ENCODE measurements at places on chromosomes 12 and 14.

- no peak for DNase-seq
These were observed 171.1 kb downstream of the DACT1 start for GRCh38 chr14:58808828-58809227.

DNA sequence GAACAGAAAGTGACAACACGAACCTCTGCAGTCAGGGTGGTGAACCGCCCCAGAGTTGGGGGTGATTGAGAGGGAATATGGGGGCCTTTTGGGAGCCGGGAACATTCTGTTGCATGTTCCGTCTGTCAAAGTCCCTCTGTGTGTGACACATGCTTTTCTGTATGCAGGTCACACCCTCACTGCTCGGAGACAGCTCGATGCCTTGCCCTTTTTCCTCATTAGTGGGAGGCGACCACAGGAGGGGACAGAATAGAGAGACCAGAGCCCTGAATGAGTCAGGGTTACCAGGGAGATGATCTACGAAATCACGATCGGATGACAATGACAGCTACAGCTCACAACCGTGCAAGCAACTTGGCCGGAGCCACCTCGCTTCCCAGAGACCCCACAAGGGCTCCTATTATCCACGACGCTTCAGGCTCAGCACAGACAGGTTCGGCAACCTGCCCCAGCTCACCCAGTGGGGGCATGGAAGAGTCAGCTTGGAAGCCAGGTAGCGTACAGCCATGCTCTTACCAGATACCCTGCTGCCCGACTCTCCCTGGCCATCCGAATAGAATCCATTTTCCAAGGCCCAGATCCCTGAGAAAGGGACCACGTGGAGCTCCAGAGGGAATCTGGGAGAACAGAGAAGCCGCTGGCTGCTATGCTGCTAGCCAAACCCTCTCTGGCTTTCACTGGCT lies 38.8 kb downstream of the TESC start:
- peak; percentile 45 for DNase-seq

DNA sequence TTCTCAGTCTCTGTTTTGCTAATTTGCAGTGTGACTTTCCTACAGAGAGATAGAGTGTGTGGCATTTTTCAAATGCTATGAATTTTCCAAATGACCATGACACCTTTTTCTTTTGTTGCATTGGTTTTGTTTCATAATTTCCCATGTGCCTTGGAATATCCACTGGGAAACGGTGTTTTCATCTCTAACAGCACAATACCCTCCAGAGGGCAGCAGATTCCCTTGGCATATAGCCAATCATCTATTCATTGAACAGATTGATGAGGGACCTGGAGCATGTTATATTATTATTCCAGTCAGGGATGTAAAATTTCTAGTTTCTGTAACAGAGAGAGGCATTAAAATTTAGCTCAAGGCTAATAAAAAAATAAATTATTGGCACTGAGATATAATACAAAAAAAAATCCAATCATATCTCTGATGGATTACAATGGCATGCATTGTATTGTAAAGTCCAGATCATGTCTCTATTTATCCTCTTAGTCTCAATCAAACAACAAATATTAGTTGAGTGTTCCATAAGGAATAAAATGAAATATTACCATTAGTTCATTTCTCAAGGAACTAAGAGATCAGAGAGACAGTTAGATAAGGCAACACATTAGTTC lies 29.6 kb upstream of the NTN4 start:
- peak; percentile 19 for DNase-seq

DNA sequence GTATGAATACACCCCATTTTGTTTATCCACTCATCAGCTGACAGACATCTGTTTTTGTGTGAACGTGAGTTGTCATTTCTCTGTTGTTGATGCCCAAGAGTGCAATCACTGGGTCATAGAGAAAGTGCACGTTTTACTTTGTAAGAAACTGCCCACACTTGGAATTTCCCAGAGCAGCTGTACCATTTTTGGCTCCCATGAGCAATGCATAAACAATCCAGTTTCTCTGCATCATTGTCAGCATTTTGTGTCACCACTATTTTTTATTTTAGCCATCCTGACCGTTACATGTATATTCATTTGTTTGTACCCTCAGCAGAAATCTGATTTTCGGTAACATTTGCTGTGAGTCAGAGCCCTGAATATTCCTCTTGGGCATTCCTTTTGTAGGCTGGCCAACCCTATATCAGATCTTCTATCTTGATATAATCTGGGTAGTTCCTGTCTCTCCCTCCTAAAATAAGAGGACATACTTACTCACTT lies 62.7 kb downstream of the RBM19 start:
- DNase-seq = no peak

DNA sequence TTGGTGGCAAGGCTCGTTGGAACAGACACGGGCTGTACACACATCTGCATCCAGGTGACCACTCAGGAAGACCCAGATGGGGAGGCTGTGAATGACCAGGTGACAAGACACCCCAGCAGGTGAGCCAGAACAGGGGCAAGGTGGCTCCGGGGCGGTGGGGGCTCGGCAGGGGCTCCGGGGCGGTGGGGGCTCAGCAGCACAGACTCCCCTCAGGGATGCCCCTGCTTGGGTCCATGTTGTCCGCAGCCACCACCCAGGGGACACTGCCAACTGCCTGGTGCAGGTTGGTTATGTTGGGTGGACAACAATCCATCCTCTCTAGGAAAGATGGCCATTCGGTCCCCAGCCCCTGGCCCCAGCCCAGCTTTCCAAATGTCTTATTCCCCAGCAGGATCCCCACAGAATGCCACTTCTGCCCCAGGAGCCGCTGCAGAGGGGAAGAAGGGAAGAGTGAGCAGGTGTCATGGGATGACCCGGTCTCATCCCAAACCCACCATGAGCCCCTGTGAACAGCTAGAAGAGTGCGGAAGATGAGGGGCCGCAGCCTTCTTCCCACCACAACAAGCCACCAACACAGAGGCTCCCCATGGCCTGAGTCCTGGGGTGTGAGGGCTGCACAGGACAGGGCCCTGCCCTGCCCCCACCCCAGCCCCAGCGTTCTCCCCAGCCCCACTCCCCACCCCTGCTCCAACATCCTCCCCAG lies 31.4 kb upstream of the C14orf180 start:
- DNase-seq = peak; percentile 3

DNA sequence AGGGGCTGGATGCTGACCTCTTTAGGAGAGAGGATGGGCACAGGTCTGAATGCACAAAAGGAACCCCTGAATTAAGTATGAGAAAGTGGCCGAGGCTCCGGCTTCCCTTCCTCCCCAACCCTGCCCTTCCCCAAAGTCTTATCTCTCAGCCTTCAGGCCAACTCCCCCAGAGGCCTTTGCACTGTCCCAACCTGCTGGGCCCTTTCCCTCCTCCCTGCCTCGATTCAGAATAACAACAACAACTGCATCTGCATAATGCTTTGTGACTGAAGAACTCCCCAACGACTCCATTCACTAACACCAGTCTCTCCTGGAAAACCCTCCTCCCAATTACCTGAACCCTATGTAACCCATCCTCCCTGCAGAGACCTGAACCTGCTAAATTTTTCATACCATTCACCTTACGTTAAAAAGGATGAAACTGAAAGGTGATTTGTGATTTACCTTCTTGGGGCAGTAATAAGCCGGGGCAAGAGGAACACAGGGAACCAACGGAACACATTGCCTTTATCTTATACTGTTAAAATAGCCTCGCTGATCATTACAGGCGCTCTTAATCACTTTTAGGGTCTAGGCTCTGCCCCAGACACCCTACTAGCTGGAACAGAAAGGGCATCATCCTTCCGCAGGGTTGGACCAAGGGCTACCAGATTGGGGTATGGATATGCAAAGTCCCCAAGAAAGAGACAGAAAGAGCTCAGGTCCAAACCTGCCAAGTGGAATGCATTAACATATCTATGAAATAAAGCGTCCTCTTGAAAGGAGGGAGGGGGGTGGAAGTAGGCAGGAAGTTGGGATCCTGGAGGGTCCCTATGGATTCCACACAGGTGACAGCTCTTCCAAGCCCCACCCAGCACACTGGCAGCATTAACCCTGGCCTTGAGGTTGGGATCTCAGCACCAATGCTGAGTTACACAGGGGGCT lies 24.2 kb upstream of the FOXN3 start:
- no peak for DNase-seq

DNA sequence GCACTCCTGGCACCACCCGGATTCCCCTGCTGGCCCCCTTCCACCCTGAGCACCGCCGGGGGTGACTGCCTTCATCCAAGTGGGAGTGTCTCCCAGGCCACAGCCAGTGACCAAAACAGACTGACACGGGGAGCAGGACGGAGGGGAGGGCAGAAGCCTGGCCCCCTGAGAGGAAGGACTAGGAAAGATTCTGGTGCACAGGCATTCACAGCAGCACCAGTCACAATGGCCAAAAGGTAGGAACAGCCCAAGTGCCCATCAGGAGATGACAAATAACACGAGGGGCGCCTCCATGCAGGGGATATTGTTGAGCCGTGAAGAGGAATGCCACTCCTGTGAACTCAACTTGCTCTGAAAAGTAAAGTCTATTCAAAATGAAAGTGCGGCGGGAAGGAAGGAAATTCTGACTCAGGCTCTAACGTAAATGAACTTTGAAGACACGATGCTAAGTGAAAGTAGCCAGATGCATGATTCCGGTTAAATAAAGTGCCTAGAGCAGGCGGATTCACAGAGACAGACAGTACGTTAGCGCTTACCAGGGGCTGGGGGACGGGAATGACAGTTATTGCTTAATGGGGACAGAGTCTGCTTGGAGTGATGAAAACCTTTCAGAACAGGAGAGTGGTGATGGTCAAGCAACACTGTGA lies 146.1 kb upstream of the NCOR2 start:
- DNase-seq = peak; percentile 76

GRCh38 chr12:4819654-4820053 lies 90.1 kb upstream of the KCNA1 start:
- no peak for DNase-seq

DNA sequence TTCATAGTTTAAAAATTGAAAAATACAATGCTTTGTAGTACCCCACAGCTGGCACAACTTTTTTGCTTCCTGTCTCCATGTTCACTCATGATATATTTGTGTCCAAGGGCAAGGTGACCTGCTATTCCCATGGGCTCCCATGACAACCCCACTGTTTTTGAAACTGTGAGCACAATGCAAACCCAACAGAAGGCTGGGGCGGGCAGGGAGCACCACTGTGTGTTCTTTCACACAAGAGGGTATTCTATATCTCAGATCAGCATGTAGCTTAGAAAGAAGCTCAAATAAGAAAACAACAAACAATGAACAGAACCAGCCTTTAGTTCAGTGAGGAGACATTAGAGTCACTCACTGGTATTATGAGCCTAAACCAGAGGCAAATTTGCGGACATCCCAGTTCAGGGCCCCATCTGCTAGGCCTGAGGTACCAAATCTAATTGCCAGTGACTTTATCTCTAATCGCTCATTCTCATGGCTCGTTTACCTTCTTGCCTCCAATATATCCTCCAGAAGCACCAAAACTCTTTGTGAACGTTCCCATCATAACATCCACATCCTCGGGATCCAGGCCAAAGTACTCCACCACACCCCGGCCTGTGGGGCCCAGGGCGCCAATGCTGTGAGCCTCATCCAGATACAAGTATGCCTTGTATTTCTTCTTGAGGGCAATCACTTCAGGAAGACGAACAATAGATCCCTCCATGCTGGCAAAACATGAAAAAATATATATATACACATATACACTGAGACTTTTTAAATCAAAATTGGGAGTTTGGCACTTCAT lies 56.4 kb upstream of the ISM2 start:
- DNase-seq = no peak

GRCh38 chr12:11749943-11750690 lies 100.6 kb downstream of the ETV6 start:
- no peak for DNase-seq

- no peak for DNase-seq
These were observed 250.9 kb downstream of the PDZRN4 start for GRCh38 chr12:41438854-41439541.

DNA sequence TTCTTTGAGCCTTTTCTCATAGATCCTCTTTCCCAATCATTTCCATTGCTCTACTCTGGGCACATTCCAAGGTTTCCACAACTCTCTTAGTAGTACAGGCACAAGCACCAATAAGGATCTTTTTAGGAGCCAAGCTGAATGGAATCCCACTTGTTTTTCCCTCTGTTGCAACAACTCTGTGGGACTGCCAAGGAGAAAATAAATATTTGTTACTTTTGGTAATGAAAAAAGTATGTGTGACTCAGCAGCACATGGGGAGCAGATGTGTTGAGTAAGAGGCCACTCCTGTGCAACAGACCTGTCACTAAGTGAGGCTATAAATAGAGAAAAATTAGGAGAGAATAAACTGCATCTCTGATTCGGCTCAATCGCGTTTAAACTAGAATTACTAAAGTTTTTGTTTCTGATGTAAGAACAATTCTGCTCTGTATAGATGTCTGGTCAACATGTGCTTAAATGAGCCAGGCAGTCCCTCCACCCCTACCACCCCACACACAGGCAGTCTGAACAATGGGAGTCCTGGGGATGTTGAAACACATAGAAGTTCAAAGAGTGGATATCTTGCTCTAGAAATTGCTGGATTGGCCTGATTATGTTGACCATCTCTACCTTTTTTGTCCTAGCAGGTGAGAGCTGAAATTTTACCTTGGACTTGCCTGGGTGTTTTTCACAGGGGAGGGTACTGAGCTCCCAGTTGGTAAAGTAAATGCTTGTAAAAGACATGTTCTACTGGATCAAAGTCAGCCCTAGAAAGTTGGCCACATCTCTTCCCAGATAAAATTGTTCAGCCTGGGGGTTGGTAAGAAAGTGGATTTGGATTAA lies 244.3 kb upstream of the NOVA1 start:
- no peak for DNase-seq

GRCh38 chr12:131159660-131160059 lies 206.0 kb downstream of the ADGRD1 start:
- DNase-seq = no peak

DNA sequence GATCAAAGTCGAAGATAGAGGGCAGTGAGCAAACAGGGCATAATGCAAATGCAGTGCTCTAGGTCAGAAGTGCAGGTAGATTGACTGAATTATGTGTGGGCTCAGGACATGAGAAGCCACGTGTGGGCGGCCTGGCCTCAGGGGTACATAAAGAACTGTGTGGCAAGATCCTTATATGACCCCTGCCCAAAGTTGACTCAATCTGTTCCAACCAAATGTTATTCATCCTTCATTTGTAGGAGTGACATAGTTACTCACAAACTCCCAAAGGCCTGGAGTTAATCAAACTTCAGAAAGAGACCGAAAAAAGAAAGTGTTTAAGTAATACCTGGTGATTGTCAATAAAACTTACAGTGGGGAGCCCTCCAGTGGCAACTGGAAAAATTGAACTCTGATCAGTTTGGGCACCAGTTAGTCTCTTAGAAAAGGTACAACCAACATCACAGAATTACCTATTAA lies 150.4 kb upstream of the FAR2 start:
- no peak for DNase-seq

- DNase-seq = no peak
These were observed 484.1 kb downstream of the GLT1D1 start for GRCh38 chr12:129337413-129337812.

- DNase-seq = no peak
These were observed 129.9 kb downstream of the GRIP1 start for GRCh38 chr12:66549050-66549389.

GRCh38 chr14:30708157-30708556 lies 86.0 kb downstream of the SCFD1 start:
- DNase-seq = no peak

GRCh38 chr14:34368115-34368970 lies 93.7 kb downstream of the SPTSSA start:
- no peak for DNase-seq
